IMR-90 (cell line): ENCODE measurements at places on chromosomes 11 and 22. TPM values are rescaled to one million over a fixed set of nuclear protein-coding genes. Genes with fewer than 3 reads are reported as not detected.

- no peak for DNase-seq
- no peaks in the 10 kb centered on the region for H3K4me1 ChIP-seq
- H3K4me3 ChIP-seq: no peak overlapping the region
- no peak overlapping the region for H3K27ac ChIP-seq
- H3K36me3 ChIP-seq: no peaks in the 10 kb centered on the region
These were observed 223.4 kb upstream of the ZBED5 start for GRCh38 chr11:11081288-11081687.

GRCh38 chr11:127458561-127458960 lies 458.0 kb upstream of the KIRREL3 start:
- no peaks in the 10 kb centered on the region for H3K4me1 ChIP-seq
- H3K27me3 ChIP-seq: peaks cover 2% of the 10 kb centered on the region
- H3K27ac ChIP-seq: no peak overlapping the region
- no peak overlapping the region for H3K4me3 ChIP-seq

- DNase-seq: no peak
- H3K4me1 ChIP-seq: no peaks in the 10 kb centered on the region
- no peak overlapping the region for H3K4me3 ChIP-seq
- H3K36me3 ChIP-seq: no peaks in the 10 kb centered on the region
- no peak overlapping the region for H3K27ac ChIP-seq
These were observed 32.3 kb upstream of the RFPL3 start for GRCh38 chr22:32325416-32325801.

- H3K4me1 ChIP-seq: peaks cover 3% of the 10 kb centered on the region; the same call in 1 of the 2 replicates
- no peaks in the 10 kb centered on the region for H3K36me3 ChIP-seq
- H3K27ac ChIP-seq: no peak overlapping the region
- no peaks in the 10 kb centered on the region for H3K27me3 ChIP-seq
- no peak overlapping the region for H3K4me3 ChIP-seq
These were observed 58.5 kb downstream of the SMCO4 start for GRCh38 chr11:93484716-93485115.

GRCh38 chr11:68002575-68002937 lies 1.3 kb downstream of the UNC93B1 start:
- H3K27me3 ChIP-seq: no peaks in the 10 kb centered on the region
- no peak overlapping the region for H3K27ac ChIP-seq
- peaks cover 5% of the 10 kb centered on the region for H3K4me1 ChIP-seq

GRCh38 chr11:74989260-74989638 lies 516 bp downstream of the NEU3 start:
- peak; percentile 10 for DNase-seq
- no peaks in the 10 kb centered on the region for H3K27me3 ChIP-seq
- H3K36me3 ChIP-seq: no peaks in the 10 kb centered on the region
- peak overlapping the region; percentile 39; the same call in 1 of the 2 replicates for H3K27ac ChIP-seq
- H3K4me3 ChIP-seq: peak overlapping the region; percentile 87

DNA sequence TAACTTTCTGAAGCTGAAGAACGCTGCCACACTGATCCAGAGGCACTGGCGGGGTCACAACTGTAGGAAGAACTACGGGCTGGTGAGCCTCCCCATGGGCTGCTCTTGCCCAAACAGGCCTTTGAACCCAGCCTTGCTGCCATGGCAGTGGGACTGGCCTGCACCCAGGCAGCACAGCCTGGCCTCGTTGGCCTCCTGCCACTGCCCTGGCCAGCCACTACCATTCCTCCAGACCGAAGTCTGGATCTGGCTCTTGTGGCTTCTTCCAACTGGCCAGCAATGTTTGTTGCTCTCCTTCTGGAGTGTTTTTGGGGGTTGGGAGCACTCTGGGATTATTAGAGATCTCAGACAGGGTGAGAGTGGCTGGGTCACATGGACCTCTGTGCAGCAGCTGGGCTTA lies 51.0 kb downstream of the MYO7A start:
- no peak overlapping the region for H3K27ac ChIP-seq
- H3K4me3 ChIP-seq: no peak overlapping the region
- H3K4me1 ChIP-seq: no peaks in the 10 kb centered on the region
- DNase-seq: no peak
- no peaks in the 10 kb centered on the region for H3K36me3 ChIP-seq

- no peak overlapping the region for H3K27ac ChIP-seq
- H3K4me1 ChIP-seq: no peaks in the 10 kb centered on the region
- no peaks in the 10 kb centered on the region for H3K27me3 ChIP-seq
- DNase-seq: no peak
These were observed 96.0 kb upstream of the PITPNB start for GRCh38 chr22:28015046-28015425.

HORMAD2 gene
- total RNA-seq: not detected in 2 replicates

MUC2 gene
- not detected in 2 replicates for total RNA-seq

OVOL1 gene
- not detected in 2 replicates for total RNA-seq

FAM118A gene
- 15.8 and 20.6 TPM in 2 replicates for total RNA-seq
